GM23248 (cell line): ENCODE measurements at places on chromosomes 12 and 14. TPM values are rescaled to one million over a fixed set of nuclear protein-coding genes. Genes with fewer than 3 reads are reported as not detected.
A peak's percentile ranks its signal among the peaks of the same experiment; 100 is the strongest.

- DNase-seq, result no peak
Observed at GRCh38 chr14:99689266-99690236, 5.5 kb downstream of the CYP46A1 start.

DNA sequence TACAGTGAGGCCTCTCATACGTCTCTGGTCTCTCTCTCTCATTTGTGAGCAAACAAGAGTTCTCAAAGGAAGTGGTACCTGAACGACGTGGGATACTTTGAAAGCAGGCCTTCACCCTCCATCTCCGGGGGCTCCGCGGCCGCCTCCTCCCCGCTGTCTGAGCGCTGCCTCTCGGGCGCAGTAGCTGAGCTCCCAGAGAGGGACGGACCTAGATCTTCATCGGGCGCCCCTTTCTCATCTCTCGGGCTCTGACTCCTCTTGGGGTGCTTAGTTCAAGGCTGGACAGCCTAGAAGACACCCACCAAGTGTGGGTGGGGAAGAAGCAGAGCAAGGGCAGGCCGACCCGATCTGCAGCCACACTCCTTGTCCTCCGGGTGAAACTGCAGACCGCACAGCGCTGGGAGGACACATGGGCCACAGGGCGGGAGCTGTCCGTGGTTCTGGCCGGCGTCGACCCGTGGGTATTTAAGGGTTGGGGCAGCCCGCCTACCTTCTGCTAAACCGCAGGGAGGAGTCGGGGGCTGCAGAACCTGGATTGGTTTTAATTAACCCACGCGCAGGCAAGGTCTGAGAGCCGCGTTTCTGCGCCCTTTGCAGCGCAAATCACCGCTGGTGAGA is 92.7 kb downstream of the PAH start:
- peak; percentile 60 for DNase-seq

The TMEM233 gene
- total RNA-seq, result not detected in 2 replicates

- DNase-seq, result peak; percentile 10
Observed at GRCh38 chr12:120140603-120141002, 24.1 kb upstream of the RAB35 start.

The MYH7 gene
- total RNA-seq, result not detected in 2 replicates

DNA sequence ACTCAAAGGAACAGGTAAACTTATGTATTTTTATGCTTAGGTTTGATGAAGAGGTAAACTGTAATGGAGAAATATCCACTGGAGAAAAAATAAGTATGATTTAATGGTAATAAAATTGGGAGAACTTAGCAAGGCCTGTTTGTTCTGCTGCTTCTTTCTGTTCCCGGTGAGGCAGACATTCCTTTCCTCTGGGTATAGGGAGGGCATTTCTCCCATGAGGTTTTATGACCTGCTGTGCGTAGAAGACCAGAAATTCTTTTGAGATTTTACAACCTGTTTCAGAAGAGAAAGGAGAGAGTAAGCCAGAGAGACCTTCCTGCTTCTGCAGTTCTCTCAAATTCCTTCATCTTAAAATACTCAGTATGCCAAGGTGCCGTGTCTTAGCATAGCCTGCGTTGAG is 139.4 kb upstream of the RMST start:
- DNase-seq, result no peak

DNA sequence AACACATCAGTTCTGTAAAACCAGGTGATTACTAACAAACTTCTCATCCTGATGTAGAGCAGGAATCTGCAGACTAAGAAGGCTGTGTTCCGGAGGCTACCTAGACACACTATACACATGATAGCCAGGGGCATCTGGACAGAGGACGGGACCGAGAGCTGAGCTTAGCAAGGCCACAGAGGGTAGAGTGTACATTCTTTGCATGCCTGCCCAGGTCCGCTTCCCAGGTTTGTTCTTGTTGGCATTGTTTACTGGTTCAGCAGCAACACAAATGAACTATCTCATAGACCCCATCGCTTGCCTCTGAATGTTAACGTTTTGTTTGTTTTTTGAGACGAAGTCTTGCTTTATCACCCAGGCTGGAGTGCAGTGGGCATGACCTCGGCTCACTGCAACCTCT is 17.7 kb upstream of the TEAD4 start:
- DNase-seq, result no peak

DNA sequence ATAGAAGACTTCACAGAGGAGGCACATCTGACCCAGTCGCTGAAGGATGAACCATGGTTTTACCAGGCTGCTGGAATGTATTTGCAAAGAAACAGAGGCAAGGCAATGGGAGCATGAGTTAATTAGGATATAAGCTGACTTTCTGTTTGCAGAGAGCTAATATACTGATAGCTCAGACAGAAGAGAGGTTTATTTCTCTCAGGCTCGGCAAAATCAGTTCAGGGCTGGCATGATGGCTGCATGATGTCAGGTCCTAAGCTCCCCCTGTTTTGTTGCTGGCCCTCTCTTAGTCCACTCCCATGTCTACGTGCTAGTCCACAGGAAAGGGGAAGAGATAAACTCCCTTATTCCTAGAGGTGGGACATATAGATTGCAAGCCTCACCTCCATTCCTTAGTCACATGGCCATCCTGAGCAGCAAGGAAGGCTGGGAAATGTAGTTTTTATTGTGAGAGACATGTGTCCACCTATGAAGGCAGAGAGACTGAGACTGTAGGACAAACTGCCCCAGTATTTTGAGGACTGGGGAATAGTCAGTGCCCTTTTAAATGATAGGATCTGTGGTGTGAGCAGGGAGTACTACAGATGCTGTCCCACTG is 224.5 kb downstream of the VRK1 start:
- DNase-seq, result no peak

DNA sequence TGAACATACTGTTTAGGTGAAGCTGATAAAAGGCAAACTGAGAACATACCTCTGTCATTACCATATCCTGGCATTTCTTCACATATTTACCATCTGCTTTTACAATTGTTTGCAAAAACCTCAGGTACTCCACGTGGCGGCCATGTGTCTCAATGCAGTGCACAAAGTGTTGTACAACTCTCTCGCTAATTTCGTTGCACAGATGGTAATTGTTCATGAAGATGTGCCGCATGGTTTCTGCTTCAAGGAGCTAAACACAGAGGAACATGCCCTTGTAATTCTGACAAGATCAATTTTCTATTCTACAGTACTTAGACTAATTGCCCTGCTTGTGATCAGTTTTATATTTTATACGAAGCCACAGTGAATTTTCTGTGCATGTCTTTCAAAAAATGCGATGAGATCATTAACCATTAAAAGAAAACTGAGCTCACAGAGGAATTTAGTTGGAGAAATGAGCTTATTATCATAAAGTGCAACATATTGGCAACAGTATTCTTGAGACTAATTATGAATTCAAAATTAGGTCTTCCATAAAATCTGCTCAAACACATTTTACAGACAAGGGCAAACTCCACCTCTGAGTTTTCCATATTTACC is 233.8 kb downstream of the ITPR2 start:
- no peak for DNase-seq

- no peak for DNase-seq
Observed at GRCh38 chr14:96666088-96666487, 131.1 kb upstream of the VRK1 start.

The TMTC2 gene
- 3.5 and 5.6 TPM in 2 replicates for total RNA-seq

The DDN gene
- total RNA-seq, result 0.13 TPM in 1 of 2 replicates, not detected in the other

DNA sequence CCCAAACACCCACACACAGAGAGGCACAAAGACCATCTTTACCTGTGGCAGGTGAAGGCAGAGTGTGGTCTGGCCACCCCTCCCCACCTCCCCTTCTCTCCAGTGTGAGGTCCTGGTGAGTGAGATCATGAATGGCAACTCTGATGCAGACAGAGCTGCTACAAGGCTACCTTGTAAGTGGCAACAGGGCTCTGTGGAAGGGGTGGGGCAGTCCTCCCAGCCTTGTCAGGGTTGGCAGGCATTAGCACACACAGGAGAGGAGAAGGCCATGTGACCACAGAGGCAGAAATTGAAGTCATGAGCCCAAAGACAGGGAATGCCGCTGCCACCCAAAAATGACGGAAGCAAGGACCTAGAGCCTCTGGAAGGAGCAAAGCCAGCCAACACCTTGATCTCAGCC is 30.7 kb downstream of the VWF start:
- peak; percentile 35 for DNase-seq

The C14orf132 gene
- total RNA-seq, result 18.6 TPM in 2 replicates

DNA sequence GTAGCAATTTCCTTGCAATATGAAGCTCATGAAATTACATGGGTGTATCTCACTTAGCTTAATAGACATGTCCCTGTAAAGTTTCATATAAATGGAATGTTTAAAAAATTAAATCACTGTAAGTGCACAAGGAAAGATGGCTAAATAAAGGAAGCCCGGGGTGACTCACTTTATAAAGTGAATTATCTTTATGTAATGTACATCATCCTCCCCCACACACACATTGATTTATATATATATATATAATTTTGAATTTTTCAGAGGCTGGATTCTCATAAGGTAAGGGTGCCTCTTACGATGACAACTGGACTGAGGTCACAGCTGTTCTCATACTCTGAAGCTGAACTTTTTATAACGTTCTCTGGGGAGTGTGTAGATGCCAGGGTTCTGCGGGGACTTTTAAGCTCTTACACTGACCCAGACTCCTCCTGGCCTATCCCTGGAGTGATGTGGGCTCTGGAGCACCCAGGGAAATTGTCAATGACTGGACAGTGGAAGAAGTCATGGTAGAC is 108.7 kb upstream of the HIF1A start:
- peak; percentile 91 for DNase-seq

DNA sequence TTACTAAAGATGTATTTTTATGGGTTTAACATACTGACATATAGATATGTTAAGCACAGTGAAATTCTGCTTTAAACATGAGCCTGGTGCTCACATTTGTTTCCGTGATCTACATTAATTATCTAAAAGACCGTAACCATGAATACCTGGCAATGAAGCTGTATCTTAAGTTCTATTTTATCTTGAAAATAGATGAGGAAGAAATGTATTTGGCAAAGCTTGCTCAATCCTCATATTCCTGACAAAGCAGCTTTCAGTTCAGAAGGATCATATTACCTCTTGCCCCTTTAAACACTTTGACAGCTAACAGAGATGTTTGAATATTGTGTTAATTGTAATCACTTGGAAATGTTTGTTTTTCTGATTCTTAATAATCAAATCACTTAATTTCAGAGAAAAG is 9.8 kb downstream of the EPYC start:
- no peak for DNase-seq

GRCh38 chr12:59660148-59660547 is 64.3 kb downstream of the SLC16A7 start:
- DNase-seq, result peak; percentile 5

- DNase-seq, result no peak
Observed at GRCh38 chr14:69328317-69328716, 68.4 kb downstream of the GALNT16 start.

The ERP27 gene
- not detected in 2 replicates for total RNA-seq

The SVOP gene
- total RNA-seq, result not detected in 2 replicates

GRCh38 chr14:36520601-36521525 is 831 bp upstream of the NKX2-1 start:
- DNase-seq, result peak; percentile 58

The SRRM4 gene
- total RNA-seq, result not detected in 2 replicates

GRCh38 chr12:2463719-2464118 is 331.1 kb upstream of the FKBP4 start:
- no peak for DNase-seq

The DBX2 gene
- total RNA-seq, result not detected in 2 replicates

The HVCN1 gene
- 4.1 and 7.6 TPM in 2 replicates for total RNA-seq

DNA sequence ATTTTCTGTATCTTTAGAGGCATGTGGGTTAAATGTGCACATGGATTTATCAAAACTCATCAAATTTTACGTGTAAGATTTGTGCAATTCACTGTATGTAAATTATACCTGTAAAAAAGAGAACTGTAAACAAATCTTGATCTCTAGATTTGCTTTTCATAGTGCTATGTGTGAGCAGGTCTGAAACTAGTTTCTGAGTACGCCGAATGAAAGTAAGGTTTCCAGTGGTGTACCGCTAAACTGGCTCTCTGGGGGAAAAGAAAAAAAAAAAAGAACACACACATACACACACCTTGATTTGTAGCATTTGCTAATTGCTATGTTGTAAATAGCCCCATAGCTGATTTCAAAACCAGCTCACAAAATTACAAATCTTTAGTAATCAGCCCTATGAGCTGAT is 8.6 kb upstream of the SLC41A2 start:
- no peak for DNase-seq

DNA sequence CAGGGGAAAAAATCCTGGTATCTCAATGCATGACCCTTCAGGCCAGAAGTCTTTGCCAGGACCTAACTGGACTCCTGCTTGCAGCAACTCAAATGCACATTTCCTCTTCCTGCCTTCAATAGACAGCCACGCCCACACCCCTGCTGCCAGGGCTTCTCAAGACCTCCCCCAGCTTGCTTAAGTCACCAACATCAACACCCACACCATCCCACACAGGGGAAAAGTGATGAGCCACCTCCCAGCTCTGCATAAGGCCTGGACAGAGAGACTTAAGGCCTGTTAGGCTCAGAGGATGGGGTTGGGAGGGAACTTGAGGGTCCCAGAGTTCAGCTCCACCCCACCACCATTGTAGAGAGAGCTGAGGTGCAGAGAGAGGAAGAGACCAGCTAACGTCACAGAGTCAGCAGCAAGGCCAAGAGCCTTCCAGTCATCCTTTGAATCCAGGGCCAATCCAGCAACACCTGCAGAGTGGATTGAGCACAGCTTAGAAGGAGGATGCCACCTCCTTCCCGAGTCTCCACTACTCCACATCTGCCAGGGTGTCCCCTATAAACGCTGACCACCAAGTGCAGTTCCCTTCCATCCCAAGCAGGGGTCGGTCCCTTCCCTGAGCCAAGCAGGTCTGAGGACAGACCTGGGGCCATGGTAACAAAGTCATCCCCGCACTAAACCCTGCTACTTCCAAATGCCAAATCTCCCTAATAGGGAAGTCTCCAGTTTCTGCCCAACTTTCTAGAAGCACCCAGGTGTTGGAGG is 50.0 kb downstream of the KDM2B start:
- DNase-seq, result peak; percentile 81

GRCh38 chr12:135138-135537 is 68.6 kb downstream of the IQSEC3 start:
- DNase-seq, result no peak

DNA sequence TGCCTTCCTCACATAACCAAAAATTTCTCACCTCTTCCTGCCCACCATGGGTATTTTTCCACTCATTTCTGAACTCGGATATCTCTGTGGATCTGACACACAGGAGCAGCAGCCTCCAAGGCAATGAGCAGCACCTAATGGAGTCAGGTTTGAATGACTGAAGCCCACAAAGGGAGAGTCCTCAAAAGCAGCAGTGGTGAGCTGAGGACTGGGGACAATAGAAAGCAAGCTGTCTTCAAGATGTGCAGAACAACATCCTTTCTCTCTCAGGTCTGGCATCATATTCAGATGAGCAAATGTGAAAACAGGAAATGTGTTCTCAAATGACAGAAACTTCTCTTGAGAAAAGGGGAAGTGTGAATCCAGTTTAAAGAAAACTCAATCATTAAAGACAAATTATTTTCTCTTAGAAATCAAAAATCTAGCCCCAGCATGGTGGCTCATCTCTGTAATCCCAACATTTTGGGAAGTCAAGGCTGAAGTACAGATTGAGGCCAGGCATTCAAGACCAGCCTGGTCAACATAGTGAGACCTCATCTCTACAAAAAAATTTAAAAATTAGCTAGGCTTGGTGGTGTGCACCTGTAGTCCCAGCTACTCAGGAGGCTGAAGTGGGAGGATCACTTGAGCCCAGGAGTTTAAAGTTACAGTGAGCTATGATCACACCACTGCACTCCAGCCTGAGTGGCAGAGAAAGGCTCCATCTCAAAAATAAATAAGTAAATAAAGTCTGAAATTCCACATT is 54.2 kb downstream of the C12orf42 start:
- no peak for DNase-seq

- no peak for DNase-seq
Observed at GRCh38 chr12:52672321-52672933, 7.8 kb downstream of the KRT1 start.

GRCh38 chr12:6450091-6450868 is 1.6 kb upstream of the TAPBPL start:
- peak; percentile 34 for DNase-seq

GRCh38 chr14:65933400-65934069 is 521.0 kb downstream of the FUT8 start:
- DNase-seq, result no peak
